GM12878 (cell line): ENCODE measurements at places on chromosomes 13 and 19.

DNA sequence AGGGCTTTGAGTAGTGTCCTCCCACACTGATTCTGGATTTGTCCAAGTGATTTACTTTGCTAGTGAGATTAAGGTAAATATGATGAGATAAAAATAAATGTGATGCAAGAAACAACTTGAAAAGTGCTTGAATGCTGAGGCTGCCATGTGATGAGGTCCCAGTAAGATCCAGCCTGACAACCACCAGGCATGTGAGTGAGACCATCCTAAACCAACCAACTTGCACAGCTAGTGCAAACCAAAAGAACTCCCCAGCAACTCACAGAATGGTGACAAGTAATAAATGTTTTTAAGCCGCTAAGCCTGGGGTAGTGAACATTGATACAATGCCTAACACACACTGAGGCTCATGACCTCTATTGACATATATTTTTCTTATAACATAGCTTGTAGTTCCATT is 13.3 kb upstream of the RBM26 start:
- DNase-seq = no peak

GRCh38 chr19:45638930-45639729 is at the start of gene EML2:
EML2 (minus strand) TSS chr19:45639397; CDS start chr19:45639376, 21 bp downstream.
- DNase-seq = no peak

DNA sequence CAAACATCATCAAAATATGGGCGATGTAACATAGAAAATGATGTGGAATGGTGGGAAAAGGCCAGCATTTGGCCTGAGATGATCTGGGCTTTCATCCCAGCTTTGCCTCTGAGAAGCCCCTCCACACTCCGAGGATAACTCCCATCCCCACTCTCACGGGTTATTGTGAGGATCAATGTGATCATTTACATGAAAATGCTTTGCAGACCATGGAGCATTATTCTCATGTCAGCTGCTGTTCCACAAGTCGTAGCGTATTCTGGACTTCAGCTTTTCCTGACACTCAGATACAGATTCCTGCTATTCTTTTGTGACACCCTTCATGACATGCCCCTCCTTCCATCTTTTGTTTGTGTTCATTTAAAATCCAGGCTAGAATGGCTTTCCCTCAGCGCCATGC is 86.5 kb downstream of the NUFIP1 start:
- DNase-seq = no peak

GRCh38 chr13:107994137-107994536 is 221.2 kb downstream of the LIG4 start:
- DNase-seq = no peak

DNA sequence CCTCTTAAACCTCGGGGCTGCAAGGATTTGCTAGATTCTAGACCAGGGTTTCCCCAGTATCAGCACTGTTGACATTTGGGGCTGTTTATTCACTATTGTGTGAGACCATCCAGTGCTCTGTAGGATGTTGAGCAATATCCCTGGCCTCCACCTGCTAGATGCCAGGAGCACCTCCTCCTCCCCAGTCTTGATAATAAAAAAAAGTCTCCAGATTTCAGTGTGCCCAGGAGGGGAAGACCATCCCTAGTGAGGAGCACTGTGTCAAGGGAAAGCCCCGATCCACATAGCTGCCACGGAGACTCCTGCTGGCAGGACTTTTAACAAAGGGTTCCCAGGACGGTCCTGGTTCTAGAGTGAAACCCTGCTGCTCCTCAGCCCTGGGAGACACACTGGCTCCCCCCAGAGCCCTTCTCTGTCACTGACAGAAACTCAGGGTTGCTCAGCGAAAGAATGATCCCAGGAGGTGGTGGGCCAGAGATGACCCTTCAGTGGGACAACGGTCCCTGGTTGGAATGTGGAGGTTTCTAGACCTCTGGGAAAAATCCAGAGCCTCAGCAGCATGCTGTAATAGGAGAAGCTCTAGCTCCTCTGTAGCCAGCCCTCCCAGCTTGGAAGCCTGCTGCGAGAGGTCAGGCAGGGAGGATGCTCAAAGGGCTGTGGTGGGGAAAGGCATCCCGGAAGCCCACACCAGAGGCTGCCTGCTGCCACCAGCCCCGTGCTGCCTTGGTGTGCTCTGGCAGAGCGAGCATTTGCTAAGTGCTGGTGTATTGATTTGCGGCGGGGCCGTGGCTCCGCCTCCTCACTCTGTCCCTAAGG is 20.3 kb downstream of the LYL1 start:
- DNase-seq = no peak

GRCh38 chr19:43778651-43779050 is 2.1 kb downstream of the KCNN4 start:
- no peak for DNase-seq

DNA sequence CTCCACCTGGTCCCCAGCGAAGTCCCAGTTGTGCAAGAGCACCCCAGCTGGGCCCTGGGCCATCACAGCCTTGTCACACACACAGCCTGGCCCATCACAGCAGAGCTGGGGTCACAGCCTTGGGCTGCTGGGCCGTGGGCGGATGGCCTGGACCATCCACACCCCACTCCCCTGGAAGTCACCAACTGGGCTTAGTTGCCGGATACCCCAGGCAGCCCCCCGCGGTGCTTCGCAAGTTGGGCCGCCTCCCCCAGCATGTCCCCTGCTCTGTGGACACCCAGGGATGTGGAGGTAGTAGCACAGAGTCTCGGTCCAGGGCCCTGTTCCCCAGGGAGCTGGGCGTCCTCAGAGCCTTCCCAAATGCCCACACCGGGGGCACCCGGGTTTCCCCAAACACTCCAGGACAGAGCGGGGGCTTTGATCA is 4.5 kb upstream of the ZNF554 start:
- no peak for DNase-seq

GRCh38 chr19:3210347-3211017 is 14.0 kb upstream of the CELF5 start:
- DNase-seq = no peak

DNA sequence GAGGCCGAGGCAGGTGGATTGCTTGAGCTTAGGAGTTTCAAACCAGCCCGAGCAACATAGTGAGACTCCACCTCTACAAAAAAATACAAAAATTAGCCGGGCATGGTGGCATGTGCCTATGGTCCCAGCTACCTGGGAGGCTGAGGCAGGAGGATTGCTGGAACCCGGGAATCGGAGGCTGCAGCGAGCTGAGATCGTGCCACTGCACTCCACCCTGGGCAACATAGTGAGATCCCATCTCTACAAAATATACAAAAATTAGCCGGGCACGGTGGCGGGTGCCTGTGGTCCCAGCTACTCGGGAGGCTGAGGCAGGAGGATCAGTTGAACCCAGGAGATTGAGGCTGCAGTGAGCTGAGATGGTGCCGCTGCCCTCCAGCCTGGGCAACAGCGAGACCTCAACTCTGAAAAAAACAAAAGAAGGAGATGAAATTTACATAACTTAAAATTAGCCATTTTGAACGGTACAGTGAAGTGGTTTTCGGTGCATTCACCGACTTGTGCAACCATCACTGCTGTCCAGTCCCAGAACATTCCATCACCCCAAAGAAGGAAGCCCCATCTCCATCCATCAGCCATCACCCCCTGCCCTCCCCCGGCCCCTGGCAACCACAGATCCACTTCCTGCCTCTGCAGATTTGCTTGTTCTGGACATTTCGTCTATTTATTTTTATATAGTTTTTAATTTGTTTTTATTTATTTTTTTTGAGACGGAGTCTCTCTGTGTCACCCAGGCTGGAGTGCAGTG is 1.6 kb upstream of the AZU1 start:
- DNase-seq = no peak

GRCh38 chr19:49866933-49867782 is at the start of gene PNKP:
PNKP (minus strand) TSS chr19:49867576; CDS start chr19:49867204, 372 bp downstream.
- DNase-seq = no peak

DNA sequence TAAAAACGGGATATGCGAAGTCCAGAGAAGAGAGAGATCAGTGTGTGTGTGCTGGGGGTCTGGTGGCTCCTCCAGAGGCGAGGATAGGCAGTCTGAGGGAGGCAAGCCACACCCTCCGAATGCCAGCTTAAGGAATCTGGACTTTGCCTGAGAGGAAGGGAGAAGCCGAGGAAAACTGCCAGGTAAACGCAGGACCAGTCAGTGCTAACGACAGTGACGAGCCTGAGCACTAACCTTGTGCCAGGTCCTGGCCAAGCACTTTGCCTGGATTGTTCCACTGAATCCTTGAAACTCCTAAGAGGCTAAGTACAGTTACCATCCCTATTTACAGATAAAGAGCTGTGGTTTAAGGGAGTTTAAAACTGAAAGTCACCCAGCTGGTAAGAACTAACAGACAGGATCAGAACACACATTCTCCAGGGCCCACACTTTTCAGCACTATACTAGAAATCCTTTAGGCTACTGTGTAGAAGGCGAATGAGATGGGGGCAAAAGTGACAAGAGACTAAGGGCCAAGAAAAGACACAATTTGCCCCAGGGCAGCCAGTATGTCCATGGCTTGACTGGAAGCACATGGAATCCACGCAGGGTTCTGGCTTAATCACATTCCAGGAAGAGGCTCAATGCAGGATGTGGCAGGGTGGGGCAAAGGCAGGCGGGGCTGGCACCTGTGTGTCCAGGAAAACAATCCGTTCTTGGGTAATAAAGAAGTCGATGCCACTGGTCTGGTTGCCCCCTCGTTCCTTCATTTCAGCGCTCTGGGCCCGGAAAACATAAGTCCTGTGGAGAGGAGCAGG is 15.1 kb downstream of the SMG9 start:
- no peak for DNase-seq

GRCh38 chr13:30577401-30577852 is 40.3 kb upstream of the USPL1 start:
- DNase-seq = peak; percentile 72

- DNase-seq = peak; percentile 30
Measured at GRCh38 chr19:35195830-35196229, 32.7 kb downstream of the FAM187B start.

DNA sequence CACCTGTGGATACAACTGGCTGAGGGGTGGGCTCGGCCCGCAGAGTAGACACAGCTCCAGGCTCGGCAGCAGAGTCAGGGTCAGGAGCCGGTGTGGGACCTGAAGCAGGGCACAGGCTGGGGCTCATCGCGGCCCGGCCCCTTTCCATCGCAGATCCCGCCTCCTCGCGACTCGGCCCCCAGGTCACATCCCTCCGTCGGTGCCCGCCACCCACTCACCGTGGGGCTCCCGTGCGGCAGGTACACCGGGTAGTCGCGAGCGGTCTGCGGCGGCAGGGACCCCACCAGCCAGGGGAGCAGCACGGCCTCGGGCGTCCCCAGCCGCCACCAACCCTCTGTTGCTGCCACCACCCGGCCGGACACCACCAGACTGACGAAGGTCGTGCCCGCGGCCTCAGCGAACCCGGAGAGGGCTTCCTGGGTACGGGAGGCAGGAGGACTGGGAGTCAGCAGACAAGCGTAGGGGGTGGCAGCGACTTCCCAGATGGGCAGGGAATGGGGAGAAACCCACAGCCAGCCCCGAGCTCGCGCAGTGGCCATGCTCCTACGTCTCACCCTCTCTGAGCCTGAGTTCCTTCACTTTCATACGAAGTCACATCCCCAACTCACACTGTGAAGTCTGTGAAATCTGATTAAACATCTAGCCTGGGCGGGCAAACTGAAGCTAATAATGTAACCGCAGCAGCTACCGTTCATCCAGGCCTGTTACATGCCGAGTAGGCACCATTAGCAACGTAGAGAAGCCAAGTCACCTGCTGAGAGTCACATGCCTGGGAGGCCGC is 3.7 kb downstream of the FUZ start:
- DNase-seq = no peak

DNA sequence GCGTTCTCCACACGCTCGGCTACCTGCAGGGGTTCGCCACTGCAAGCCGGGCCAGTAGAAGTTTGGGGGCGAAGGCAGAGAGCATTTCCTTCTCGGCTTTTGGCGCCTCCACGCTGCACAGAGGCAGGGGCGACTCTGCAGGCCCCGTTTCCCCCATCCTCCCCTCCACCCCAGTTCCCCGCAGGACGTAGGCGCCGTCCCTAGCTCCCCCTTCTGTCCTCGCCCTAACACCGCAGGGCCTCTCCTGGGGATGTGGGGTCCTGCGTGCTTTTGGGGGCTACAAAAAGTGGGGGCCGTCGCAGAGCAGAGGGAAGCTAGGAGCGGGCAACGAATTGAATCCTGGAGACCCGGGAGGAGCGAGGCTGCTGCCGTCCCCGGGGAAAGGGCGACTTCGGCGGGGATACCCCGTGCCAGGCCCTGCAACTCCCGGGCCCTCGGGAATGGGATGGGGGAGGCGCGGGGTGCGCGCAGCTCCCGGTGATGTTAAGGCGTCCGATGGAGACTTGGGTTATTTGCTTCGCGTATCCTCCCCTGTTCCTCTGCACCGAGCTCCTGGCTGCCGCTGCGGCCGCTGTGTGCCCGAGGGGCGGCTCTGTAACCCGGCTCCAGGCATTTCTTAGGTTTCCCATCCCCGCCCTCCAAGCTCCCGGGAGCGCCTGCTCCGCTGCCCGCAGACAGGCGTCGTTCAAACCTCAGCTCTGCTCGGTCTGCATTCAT is 255.9 kb upstream of the SOX21 start:
- no peak for DNase-seq

GRCh38 chr19:32928806-32929205 is 43.0 kb downstream of the CEP89 start:
- no peak for DNase-seq

GRCh38 chr19:13796301-13797057 is 1.2 kb downstream of the ZSWIM4 start:
- DNase-seq = no peak

DNA sequence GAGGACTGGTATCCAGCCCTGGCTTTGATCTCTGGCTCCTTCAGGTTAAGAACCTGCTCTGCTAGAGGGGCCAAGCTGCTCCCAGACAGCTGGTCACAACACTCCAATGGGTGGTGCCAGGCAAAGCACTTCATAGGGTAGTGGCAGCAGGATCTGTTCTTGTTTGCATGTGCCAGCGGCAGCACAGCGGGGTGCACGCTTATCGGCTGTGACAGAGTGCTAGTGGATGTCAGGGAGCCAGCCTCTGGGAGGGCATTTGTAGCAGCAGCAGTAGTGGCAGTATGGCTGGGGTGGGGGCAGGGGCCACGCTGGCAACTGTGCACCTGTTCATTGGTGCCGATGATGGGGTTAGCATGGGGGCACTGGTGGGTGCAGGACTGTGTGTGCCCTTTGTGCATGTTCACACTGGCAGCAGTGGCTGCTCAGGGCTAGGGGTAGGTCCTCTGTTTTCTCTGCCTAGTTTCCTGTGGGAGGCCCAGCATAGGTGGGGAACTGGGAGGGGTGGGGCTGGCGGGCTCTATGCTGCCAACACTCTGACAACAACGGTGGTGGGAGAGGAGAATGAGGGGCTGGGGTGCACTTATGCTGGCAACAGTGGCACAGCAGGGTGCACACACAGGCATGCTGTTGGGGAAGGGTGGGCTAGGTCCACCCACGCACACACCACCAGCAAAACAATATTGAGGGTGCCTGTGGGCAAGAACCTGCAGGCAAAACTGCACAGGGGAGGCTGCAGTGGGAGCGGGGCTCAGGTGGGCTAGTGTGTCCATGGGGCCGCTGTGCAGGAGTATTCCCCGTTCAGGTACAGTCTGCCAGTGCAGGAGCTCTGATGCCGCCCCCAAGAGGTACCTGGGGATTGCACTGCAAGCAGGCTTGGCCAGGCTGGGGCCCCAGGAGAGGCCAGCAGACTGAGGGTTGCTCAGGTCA is 19.3 kb downstream of the AP1M1 start:
- no peak for DNase-seq

DNA sequence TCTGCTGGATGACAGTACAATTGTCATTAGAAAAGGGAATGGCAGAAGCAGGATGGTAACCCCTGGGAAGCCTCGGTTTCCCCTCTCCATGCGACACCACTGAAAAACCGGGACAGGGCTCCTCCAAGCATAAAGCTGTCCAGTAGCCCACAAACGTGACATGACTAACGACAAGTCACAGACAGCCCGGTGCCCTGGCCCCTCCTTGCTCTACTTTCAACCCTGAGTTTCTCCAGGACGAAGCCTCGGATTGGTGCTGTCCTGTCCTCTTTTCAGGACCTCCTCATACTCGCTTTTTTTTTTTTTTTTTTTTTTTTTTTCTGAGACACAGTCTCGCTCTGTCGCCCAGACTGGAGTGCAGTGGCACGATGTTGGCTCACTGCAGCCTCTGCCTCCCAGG is 16.3 kb downstream of the DPP9 start:
- DNase-seq = no peak
